ENCODE measurements at places on chromosomes 2 and 18.

DNA sequence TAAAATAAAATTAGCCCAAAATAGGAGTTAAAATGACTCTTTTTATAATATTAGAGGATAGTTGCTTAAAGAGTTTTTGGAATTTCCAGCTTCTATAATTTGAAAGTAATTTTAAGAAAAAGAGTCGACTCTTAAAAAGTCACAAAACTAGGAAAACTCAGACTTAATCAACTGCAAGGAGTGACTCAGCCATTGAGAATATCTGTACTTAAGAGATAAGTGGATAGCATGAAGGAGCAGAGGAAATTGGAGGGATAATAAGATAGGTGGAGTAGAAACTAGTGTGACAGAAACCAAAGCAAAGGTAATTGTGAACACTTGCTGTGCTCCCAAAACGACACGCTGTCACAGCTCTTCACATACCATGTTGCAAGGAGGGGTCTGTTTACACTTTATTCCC lies 8.4 kb downstream of the RSAD2 start:
- DNase-seq: no peak

DNA sequence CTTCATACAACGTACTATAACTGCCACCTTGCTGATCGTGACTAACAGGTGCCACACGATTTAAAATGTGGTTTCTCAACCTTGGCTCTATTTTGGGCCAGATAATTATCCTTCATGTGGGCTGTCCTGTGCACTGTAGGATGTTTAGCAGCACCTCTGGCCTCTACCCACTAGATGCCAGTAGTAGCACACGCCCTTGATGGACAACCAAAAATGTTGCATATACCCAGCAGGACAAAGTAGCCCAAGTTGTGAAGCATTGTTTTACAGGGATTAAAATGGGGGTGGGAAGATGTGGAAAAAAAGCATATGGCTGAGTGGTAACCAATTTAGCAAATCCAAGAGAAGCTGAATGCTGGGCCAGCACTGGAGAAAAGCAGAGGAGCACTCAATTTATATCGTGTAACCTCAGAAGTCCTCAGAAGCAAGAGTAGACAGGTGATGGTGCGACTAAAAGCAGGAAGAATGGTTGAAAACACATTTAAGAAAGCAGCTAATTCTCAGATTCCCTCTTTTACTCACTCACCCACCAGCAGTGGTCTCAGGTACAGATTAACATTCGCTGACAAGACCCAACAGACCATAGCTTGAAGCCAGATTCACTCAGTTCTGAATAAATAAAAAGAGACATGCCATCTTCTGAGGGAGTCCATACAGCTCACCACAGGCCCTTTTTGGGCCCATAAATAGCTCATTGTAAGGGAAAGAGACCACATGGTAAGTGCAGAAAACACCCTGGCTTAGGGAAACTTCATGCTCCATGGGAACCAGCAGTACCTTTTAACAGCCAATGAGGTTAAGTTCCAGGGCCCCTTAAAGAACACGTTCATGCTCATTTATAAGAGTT lies 50.6 kb downstream of the RAPH1 start:
- no peak for DNase-seq

- DNase-seq: no peak
Measured at GRCh38 chr2:14577843-14578242, 54.7 kb upstream of the LRATD1 start.

GRCh38 chr2:202429164-202429980 lies 53.2 kb downstream of the BMPR2 start:
- DNase-seq: no peak

DNA sequence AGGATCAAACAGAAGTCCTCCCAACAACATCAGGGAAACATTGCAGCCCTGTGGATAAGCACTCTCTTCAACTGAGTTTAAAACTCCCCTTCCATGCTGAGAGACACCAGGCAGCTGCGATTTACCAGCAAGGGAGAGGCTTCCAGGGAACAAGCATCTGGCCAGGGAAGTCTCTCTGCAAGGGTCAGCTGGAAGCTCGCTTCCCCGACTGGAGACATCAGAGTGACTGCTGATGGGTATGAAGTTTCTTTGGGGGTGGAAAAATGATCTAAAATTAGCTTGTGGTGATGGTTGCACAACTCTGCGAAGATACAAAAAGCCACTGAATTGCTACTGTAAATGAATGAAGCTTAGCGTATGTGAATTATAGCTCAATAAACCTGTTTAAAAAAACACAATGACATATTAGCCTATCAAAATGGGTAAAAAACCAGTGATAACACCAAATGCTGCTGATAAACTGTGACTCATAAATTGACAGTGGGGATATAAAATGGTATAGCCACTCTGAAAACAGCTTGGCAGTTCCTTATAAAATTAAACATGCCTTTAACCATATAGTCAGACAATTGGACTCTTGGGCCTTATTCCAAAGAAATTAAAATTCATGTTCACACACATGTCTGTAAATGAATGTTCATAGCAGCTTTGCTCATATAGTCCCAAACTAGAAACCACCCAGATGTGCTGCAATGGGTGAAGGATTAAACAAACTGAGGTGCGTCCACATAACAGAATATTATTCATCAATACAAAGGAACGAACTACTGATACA lies 1082.0 kb downstream of the SOCS6 start:
- no peak for DNase-seq

GRCh38 chr2:121577381-121577780 lies 46.7 kb downstream of the RNU4ATAC start:
- DNase-seq: no peak

DNA sequence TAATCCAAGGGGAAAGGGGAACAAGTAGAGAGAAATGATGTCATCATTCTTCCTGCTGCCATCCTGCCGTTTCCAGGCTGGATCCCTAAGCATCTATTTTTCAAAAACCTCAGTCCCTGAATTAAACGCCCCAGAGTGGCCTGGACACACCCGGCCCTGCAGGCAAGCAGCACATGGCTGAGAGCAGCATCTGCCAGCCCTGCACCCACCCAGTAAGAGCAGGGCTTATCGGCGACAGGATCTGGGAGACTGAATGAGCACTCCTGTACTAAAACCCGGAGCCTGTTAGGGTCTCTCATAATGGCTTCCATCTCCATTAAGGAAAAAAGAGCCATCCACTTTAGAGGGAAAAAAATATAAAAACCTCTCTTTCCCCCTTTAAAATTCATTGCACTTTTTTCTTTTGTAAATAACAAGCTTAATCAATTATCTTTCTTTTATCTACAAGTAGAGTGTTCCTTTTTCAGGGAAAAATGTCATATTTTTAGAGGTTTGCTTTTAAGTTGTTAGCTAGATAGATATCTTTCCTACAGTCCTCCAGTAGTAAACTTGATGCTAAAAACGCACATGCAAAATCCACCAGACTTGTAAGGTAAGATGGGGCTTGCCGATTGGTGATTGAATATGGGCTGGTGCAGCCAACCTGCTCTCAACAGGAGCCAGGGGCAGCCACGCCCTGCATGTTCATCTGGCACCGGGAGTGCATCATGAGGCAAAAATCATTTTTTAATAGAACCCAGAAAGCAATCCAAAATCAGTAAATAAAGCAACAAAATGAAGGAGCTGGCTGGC lies 457.8 kb downstream of the EIPR1 start:
- no peak for DNase-seq

DNA sequence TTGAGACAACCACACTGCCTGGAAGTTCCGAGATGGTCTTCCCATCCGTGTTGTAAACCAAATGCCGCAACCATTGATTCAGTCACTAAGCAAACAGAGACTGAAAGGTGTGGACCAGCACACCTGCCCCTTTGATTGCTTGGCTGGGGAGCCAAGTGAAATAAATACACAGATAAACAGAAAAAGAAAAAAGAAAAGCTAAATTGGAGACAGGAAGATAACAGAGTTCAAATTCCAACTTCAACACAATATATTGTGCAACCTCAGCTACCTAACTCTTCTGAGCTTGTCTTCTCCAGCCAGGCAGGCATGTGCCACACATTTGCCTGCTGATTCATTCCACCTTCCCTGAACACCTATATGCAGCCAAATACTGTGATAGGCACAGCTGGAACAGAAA lies 110.9 kb downstream of the PID1 start:
- DNase-seq: no peak

GRCh38 chr2:73986085-73986681 lies 1.5 kb downstream of the TET3 start:
- no peak for DNase-seq

DNA sequence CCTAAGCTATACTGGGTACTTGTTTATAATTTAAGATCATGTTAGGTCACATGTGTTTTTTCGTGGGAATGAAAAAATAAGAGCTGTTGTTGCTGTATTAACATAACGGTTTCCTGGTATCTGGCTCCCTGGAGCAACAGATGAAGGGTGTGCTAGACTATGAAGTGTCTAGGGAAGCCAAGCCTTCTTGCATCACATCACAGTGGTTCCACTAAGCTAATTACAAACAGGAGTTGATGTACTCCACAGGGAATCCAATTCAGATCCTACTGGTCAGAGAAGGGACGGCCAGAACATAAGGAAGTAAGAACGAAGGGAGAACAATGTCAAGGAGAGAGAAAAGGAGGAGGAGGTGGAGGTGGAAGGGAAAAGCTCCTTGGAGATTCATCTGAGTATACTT lies 193.0 kb upstream of the CYP26B1 start:
- no peak for DNase-seq

DNA sequence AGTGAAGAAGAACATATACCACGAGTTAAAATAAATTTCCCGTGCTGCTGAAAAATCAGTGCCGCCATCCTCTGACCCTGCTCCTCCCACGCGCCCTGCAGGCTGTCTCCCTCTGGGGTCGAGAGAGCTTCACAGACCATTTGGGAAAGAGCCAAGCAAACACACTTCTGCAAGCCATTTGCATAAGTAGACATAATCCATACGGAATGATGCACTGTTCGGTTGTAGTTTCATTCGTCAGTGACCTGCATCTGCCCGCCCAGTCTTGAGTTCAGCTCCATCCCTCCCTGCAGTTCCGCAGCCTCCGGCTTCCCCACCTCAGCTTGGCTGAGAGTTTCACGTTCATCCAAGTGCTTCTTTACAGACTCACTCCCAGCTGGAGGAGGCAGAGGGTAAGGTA lies 69.6 kb downstream of the TRAPPC12 start:
- no peak for DNase-seq

DNA sequence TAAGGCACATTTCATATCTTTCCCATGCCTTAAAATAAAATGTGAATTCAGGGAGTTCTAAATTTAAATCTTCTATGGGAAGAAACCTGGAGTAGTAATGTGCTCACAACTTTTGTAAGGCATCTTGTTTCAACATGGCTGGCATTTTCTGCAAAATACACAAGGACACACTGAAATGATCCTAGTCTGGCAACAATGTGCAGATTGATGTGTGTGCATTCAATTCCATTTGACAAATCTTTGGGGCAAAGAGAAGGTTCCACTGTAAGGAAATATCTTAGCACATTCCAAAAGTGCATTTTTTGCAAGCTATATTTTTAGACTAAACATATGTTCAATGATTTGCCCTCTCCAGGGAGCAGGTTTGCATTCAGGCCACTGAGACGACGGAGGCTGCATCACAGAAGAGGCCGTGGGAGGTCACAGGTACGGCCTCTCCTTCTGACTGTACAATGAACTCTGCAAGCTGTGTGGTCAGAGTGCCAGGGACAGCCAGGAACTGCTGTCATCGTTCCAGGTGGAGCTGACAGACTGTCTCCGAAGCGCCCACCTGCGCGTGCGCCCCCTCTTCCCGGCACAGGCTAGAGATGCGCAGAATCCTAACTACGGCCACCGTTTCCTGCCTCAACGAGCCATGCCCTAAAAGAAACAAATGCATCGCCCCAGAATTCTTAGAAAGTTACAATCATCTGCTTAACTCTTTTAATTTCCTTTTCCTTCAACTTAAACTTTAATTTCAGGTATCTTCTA lies 149.2 kb upstream of the POU3F3 start:
- no peak for DNase-seq

DNA sequence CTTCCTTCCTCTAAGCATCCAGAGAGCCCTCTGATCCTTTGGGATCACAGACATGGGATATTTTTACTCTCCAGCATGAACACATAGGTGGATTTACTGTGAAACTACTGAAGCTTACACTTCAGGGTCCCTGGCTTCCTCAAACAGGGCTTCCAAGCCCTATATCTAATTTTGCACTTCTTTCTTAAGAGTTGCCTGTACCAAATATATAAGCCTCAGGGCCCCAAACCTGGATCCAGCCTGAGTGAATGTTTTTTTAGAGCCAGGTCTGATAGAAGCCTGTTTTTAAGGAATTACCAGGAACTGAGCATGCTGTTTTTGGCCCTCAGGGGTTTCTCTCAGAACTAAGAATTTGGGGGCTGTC lies 13.2 kb upstream of the KCMF1 start:
- DNase-seq: no peak
